ENCODE measurements at places on chromosomes 7 and 10.

DNA sequence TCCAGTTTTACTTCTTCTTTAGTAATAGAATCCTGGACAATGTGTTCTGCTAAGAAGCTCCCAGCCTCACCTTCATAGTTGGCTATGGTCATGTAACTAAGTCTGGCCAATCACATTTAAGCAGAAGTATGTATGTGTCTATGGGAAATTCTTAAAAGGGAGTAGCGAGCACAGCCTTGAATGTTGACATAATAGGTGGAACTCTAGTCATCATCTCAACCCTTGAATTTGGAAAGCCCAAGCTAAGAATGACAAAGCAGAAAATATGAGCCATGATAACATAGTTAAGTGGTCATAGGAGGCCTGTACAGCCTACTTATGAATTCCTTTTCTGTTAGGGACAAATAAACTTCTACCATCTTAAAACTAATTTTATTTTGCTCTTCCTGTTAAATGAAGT lies 134.1 kb downstream of the MAGI2 start:
- no peak for DNase-seq

- no peak for DNase-seq
Measured at GRCh38 chr10:17101910-17102266, 27.7 kb downstream of the CUBN start.

DNA sequence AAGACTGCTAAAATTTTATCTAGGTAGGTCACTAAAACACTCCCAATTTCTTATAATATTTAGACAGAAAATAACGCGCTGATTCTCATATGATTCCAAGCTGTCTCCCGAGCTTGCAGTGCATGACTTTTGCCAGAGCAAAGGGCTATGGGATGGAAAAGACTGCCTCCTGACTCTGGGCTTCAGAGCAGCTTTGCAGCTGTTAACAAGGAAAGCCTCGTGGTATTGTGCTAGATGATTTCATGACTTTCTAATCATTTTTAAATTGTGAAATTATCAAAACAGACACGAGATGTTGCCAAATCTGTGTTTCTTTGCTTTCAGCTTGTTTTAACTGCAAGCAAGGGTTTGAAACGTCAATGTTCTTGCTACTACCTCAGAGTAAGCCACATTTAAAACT lies 238.3 kb downstream of the AGMO start:
- DNase-seq: no peak

- DNase-seq: no peak
Measured at GRCh38 chr10:90925079-90926029, 4.5 kb upstream of the ANKRD1 start.

DNA sequence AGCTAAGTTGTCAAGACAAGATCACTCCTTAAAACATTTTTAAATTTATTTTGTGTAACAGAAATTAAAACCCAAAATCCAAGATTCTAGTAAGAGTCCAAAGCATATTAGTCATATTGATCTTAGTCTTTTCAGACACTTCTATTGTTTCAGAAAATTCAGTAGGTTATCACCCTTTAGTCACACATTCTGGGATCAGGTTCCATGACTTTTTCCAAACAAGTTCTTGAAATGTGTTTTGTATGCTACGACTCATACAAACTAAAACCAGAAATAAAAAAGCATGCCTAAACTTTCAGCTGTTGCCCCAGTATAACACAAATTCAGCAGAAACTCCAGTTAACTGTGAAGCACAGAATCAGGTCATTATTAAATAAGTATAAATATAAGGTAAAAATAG lies 10.7 kb downstream of the SEMA3D start:
- no peak for DNase-seq

All from stimulated activated CD4-positive, alpha-beta T cell treated with anti-CD3 and anti-CD28 coated beads, Interleukin-15, amount 100 ng/mL, for 1 hour (primary cell).